ENCODE measurements at places on chromosomes 12 and 14. TPM values are rescaled to one million over a fixed set of nuclear protein-coding genes. Genes with fewer than 3 reads are reported as not detected.
A peak's percentile ranks its signal among the peaks of the same experiment; 100 is the strongest.

GRCh38 chr12:6635856-6636531 lies at the start of gene LPAR5:
TSS of gene LPAR5 (minus strand) at chr12:6635959. CDS start at chr12:6621248, 14,711 bp downstream.
- H3K4me3 ChIP-seq = peak within 1 kb of the TSS; percentile 53
- H3K27ac ChIP-seq = no peak within 1 kb of the TSS
- DNase-seq = peak; percentile 70
- H3K36me3 ChIP-seq = no peaks in the 10 kb centered on the region
- H3K27me3 ChIP-seq = no peaks in the 10 kb centered on the region

DNA sequence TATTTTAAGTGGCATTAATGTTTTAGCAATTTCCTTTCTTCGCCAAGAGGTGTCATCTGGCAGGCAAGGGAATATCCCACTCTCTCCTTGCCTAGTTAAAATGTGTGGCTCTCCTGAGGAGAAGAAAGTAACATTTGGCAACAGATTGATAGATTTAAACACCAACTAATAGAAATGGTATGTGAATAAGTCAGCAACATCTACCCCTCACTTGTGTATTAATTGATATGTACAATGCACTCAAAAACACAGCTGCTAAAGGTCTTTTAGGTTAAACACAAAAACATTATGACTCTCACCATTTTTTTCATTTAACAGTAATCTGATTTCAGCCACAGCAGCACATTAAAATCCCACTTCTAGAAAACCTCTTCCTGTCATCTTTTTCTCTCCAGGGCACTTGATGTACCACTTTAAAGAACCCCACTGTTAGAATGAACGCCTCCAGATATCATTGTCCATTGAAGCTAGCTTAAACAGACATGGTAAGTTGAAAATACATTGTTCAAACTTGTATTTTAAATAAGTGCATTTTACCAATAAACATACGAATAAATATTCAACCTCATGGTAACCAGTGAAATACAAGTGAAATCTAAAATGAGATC lies 151.7 kb downstream of the RPAP3 start:
- H3K36me3 ChIP-seq = no peaks in the 10 kb centered on the region
- H3K4me1 ChIP-seq = peaks cover 5% of the 10 kb centered on the region
- H3K27me3 ChIP-seq = no peaks in the 10 kb centered on the region

GRCh38 chr14:65286443-65286842 lies 126.1 kb upstream of the FUT8 start:
- peaks cover 41% of the 10 kb centered on the region for H3K4me1 ChIP-seq
- H3K36me3 ChIP-seq = no peaks in the 10 kb centered on the region
- no peak overlapping the region for H3K4me3 ChIP-seq
- H3K27me3 ChIP-seq = no peaks in the 10 kb centered on the region
- H3K27ac ChIP-seq = no peak overlapping the region

DNA sequence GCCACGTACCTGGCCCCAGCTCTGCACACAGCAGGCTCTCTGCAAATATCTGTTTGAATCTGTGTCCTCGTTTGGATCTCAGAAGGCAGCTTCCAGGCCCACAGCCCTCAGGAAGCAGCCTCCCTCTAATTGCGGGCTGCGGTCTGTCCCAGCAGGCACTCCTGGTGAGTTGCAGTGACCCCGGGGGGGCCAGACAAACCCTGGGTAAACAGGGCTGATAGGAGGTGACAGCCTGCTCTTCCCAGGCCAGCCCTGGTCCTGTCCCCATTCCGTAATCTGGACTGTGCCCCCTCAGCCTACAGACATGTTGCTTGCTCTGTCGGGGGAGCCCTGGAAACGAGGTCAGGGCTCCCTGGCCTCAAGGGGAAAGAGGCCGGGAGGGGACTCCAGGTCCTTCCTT lies 2.0 kb downstream of the FOXN4 start:
- no peaks in the 10 kb centered on the region for H3K27me3 ChIP-seq
- no peak overlapping the region for H3K4me3 ChIP-seq
- no peaks in the 10 kb centered on the region for H3K36me3 ChIP-seq
- DNase-seq = no peak
- peaks cover 11% of the 10 kb centered on the region for H3K4me1 ChIP-seq

The ASB8 gene
- 42.7 TPM for total RNA-seq

DNA sequence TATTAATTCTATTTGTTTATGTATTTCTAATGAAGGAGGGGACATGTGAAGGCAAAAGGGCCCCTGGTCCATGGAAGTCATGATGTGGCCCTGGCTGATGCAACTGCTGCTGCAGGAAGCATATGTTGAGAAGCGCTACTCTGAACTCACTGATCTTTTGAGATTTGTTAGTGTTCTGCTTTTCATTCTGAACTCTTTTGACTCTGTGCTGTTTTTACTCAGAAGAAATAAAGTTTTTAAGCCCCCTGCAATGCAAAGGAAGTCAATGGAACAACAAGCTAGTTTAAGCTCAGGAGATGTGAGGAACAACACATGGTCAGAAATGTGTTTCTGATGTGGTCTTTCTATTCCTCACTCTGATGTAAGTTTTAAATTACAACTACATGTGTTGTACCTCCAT lies 88.9 kb upstream of the BTG1 start:
- no peaks in the 10 kb centered on the region for H3K4me1 ChIP-seq
- H3K4me3 ChIP-seq = no peak overlapping the region
- no peak for DNase-seq
- no peaks in the 10 kb centered on the region for H3K36me3 ChIP-seq

- H3K4me3 ChIP-seq = no peak overlapping the region
- no peaks in the 10 kb centered on the region for H3K27me3 ChIP-seq
- no peak for DNase-seq
- no peaks in the 10 kb centered on the region for H3K4me1 ChIP-seq
Observed at GRCh38 chr14:100767003-100767787, 40.5 kb downstream of the DLK1 start.

DNA sequence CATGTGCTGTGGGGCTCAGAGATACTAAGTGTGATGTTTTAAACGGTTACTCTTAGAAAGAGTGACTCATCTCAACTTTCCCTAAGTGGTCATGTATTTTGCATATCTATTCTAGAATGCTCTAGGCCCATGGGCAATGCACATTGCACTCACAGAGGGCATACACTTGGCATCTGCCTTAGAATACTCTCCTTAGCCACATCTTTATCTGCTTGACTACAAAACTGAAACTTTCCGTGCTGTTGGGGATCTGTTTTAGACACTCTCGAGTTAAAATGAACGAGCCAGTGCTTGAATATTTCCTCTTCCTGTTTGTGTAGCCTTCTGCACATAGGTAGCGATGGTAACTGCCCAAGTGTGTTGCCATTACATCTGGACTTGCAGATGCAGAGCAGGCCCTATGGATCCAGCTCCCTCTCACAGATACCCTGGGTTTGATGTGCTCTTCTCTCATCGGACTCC lies 180.5 kb downstream of the CAND1 start:
- H3K36me3 ChIP-seq = no peaks in the 10 kb centered on the region
- H3K27me3 ChIP-seq = no peaks in the 10 kb centered on the region
- peak overlapping the region; percentile 62 for H3K27ac ChIP-seq
- peak overlapping the region; percentile 0 for H3K4me3 ChIP-seq
- peaks cover 48% of the 10 kb centered on the region for H3K4me1 ChIP-seq
- DNase-seq = peak; percentile 90

The FAM90A1 gene
- not detected for total RNA-seq

The MSI1 gene
- not detected for total RNA-seq

DNA sequence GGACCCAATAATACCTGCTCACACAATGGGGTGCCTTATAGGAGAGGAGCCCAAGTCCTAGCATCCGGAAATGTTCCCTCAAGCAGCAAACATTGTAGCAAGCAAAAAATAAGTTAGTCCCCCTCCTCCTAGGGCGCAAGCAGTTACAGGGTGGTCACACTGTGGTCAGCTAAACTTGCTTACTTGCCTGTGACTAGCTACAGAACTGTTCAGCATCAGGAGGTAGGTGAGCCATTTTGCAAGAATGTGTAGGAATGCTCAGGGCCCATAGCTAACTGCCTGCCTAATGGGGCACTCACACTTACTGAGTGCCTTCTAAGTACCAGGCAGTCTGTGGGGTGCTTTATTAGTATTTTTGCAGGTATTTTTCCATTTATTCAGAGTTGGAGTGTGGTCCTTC lies 154.6 kb upstream of the GRIN2B start:
- no peaks in the 10 kb centered on the region for H3K27me3 ChIP-seq
- no peak for DNase-seq
- H3K4me3 ChIP-seq = no peak overlapping the region

GRCh38 chr14:20857630-20858261 lies 33.4 kb upstream of the RNASE3 start:
- no peak overlapping the region for H3K4me3 ChIP-seq
- no peak overlapping the region for H3K27ac ChIP-seq
- no peaks in the 10 kb centered on the region for H3K4me1 ChIP-seq
- H3K27me3 ChIP-seq = no peaks in the 10 kb centered on the region
- DNase-seq = peak; percentile 89

DNA sequence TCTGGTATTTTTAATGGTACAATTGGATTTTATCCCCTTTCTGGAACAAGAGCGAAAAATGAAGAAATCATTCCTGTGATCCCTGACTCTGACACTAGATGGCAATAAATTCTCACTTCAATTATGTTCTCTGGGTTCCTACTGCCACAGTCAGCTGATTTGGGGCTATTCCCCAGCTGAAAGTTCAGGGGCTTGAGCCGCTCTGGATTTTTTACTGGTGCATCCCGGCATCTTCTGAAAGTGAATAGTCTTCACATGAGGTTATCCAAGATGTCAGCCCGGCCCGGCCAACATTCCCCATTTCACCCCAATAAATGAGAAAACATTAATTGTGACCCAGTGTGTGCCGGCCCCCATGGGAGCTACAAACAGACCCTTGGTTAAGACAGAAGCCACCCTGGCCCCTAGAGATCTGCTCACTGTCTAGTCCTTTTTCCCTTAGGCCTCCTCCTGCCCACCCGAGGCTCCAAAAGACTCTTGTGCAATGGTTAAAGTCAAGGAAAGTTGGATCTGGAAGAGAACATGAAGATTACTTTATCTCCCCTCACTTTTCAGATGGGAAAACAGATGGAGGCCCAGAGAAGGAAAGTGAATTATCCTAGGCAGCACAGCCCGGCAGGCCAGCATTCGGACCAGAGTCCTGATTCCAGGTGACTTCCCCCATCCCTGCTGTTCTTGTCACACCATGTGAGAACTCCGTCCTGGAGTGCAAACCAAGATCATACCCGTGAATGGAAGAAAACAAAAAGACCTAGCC lies 20.8 kb downstream of the CKAP4 start:
- no peaks in the 10 kb centered on the region for H3K36me3 ChIP-seq
- peak; percentile 83 for DNase-seq
- H3K27me3 ChIP-seq = no peaks in the 10 kb centered on the region
- H3K27ac ChIP-seq = no peak overlapping the region
- peaks cover 13% of the 10 kb centered on the region for H3K4me1 ChIP-seq

The GSC gene
- not detected for total RNA-seq

DNA sequence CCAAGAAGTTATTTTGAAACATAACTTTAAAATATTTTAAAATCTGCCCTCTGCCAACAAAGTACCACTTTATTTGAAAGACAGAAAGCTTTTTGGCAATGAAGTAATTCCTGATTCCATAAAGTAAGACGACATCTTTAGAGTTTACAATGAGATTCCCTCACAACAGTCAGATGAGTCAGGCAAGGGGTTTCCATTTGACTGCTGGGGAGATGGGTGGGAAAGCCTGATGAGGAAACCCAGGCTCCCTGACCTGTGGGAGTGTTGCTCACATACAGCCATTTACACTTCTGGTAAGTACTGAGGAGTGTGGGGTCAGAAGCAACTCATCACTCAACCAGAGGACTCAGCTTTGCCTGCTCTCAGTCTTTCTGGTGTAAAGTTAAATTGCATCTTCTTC lies 10.2 kb downstream of the KITLG start:
- no peak overlapping the region for H3K27ac ChIP-seq
- no peaks in the 10 kb centered on the region for H3K36me3 ChIP-seq
- no peak overlapping the region for H3K4me3 ChIP-seq
- no peaks in the 10 kb centered on the region for H3K4me1 ChIP-seq
- no peak for DNase-seq
- H3K27me3 ChIP-seq = no peaks in the 10 kb centered on the region

- no peak overlapping the region for H3K27ac ChIP-seq
- H3K4me1 ChIP-seq = peaks cover 32% of the 10 kb centered on the region
- H3K27me3 ChIP-seq = no peaks in the 10 kb centered on the region
- H3K4me3 ChIP-seq = no peak overlapping the region
Observed at GRCh38 chr14:60665177-60665550, 15.9 kb upstream of the SIX1 start.

GRCh38 chr14:73227812-73228781 lies 9.2 kb upstream of the PAPLN start:
- no peak overlapping the region for H3K27ac ChIP-seq
- H3K27me3 ChIP-seq = no peaks in the 10 kb centered on the region
- no peak overlapping the region for H3K4me3 ChIP-seq
- DNase-seq = no peak
- H3K4me1 ChIP-seq = peaks cover 8% of the 10 kb centered on the region

GRCh38 chr12:57552835-57553313 lies 3.0 kb downstream of the KIF5A start:
- DNase-seq = peak; percentile 55
- no peaks in the 10 kb centered on the region for H3K27me3 ChIP-seq
- peak overlapping the region; percentile 96 for H3K27ac ChIP-seq
- peak overlapping the region; percentile 90 for H3K4me3 ChIP-seq

DNA sequence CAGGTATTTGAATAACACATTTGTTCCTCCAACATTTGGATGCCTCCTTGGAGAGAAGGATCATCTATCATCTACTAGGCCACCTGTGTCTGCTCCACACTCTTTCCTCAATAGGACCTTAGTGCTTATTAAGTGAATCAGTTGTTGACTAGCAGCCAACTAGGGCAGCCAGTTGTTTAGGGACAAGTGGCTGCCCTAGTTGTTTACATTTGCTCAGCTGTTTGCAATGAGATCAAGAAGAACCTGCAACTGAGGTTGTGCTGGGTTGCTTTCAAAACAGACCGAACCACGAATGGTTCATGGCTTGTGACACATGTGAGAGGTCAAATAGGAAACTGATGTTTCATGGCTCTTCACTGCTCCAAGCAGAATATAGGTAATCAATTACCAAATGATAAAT lies 53.8 kb downstream of the TMCC3 start:
- no peak overlapping the region for H3K27ac ChIP-seq
- H3K36me3 ChIP-seq = no peaks in the 10 kb centered on the region
- no peaks in the 10 kb centered on the region for H3K4me1 ChIP-seq
- DNase-seq = no peak

GRCh38 chr14:29643433-29644211 lies 284.0 kb downstream of the PRKD1 start:
- DNase-seq = no peak
- H3K4me3 ChIP-seq = no peak overlapping the region
- H3K27me3 ChIP-seq = no peaks in the 10 kb centered on the region
- no peaks in the 10 kb centered on the region for H3K4me1 ChIP-seq
- H3K36me3 ChIP-seq = no peaks in the 10 kb centered on the region

The RGS6 gene
- total RNA-seq = 9.4 TPM

- peaks cover 5% of the 10 kb centered on the region for H3K4me1 ChIP-seq
- DNase-seq = no peak
- no peak overlapping the region for H3K27ac ChIP-seq
- no peaks in the 10 kb centered on the region for H3K36me3 ChIP-seq
Observed at GRCh38 chr14:89707086-89707485, 247.4 kb downstream of the EFCAB11 start.

The C12orf42 gene
- total RNA-seq = not detected

The KRT4 gene
- total RNA-seq = not detected

The TAS2R14 gene
- 12.6 TPM for total RNA-seq

The B3GNT4 gene
- 0.07 TPM for total RNA-seq

- no peaks in the 10 kb centered on the region for H3K4me1 ChIP-seq
- DNase-seq = no peak
- no peak overlapping the region for H3K4me3 ChIP-seq
- no peaks in the 10 kb centered on the region for H3K27me3 ChIP-seq
Observed at GRCh38 chr12:6045438-6045837, 79.0 kb downstream of the VWF start.

The SLC38A4 gene
- total RNA-seq = not detected
